Upper lobe of right lung (tissue), 1 donor: ENCODE measurements at places on chromosomes 16 and 17.

- peak; percentile 75 for DNase-seq
- H3K27ac ChIP-seq, result no peak overlapping the region
- peaks cover 8% of the 10 kb centered on the region for H3K4me1 ChIP-seq
- H3K4me3 ChIP-seq, result no peak overlapping the region
These were observed 51.8 kb upstream of the JPH3 start for GRCh38 chr16:87550495-87550961.

GRCh38 chr16:65386672-65387071 is 264.8 kb upstream of the CDH11 start:
- H3K27ac ChIP-seq, result no peak overlapping the region
- no peak for DNase-seq
- no peaks in the 10 kb centered on the region for H3K27me3 ChIP-seq

- no peak overlapping the region for H3K4me3 ChIP-seq
- no peak overlapping the region for H3K27ac ChIP-seq
- H3K36me3 ChIP-seq, result no peaks in the 10 kb centered on the region
- peaks cover 100% of the 10 kb centered on the region for H3K27me3 ChIP-seq
These were observed 1.9 kb downstream of the PRAC1 start for GRCh38 chr17:48720266-48721008.

GRCh38 chr17:6070430-6070912 is 292 bp downstream of the WSCD1 start:
- H3K27me3 ChIP-seq, result peaks cover 26% of the 10 kb centered on the region
- H3K4me1 ChIP-seq, result peaks cover 4% of the 10 kb centered on the region
- DNase-seq, result no peak
- H3K4me3 ChIP-seq, result peak overlapping the region; percentile 50
- H3K36me3 ChIP-seq, result no peaks in the 10 kb centered on the region

- H3K36me3 ChIP-seq, result no peaks in the 10 kb centered on the region
- H3K4me1 ChIP-seq, result peaks cover 14% of the 10 kb centered on the region
- no peak overlapping the region for H3K27ac ChIP-seq
- H3K4me3 ChIP-seq, result no peak overlapping the region
- DNase-seq, result no peak
These were observed 15.9 kb downstream of the AOC3 start for GRCh38 chr17:42866631-42867575.

- H3K27ac ChIP-seq, result no peak overlapping the region
- no peak for DNase-seq
- no peaks in the 10 kb centered on the region for H3K36me3 ChIP-seq
- H3K4me3 ChIP-seq, result no peak overlapping the region
- H3K27me3 ChIP-seq, result no peaks in the 10 kb centered on the region
These were observed 11.9 kb upstream of the SP6 start for GRCh38 chr17:47862621-47863440.

GRCh38 chr16:28295276-28295675 is 3.0 kb downstream of the SBK1 start:
- no peak overlapping the region for H3K4me3 ChIP-seq
- DNase-seq, result no peak
- H3K27ac ChIP-seq, result no peak overlapping the region
- peaks cover 9% of the 10 kb centered on the region for H3K4me1 ChIP-seq
- H3K27me3 ChIP-seq, result peaks cover 3% of the 10 kb centered on the region
